ENCODE measurements at places on chromosomes 2 and 18.
A peak's percentile ranks its signal among the peaks of the same experiment; 100 is the strongest.

GRCh38 chr2:140349695-140350094 is 1569.5 kb upstream of the NXPH2 start:
- no peak for DNase-seq

- DNase-seq = no peak
Measured at GRCh38 chr2:200451511-200451910, 58.4 kb downstream of the KCTD18 start.

- no peak for DNase-seq
Measured at GRCh38 chr18:833197-833596, 21.2 kb upstream of the YES1 start.

DNA sequence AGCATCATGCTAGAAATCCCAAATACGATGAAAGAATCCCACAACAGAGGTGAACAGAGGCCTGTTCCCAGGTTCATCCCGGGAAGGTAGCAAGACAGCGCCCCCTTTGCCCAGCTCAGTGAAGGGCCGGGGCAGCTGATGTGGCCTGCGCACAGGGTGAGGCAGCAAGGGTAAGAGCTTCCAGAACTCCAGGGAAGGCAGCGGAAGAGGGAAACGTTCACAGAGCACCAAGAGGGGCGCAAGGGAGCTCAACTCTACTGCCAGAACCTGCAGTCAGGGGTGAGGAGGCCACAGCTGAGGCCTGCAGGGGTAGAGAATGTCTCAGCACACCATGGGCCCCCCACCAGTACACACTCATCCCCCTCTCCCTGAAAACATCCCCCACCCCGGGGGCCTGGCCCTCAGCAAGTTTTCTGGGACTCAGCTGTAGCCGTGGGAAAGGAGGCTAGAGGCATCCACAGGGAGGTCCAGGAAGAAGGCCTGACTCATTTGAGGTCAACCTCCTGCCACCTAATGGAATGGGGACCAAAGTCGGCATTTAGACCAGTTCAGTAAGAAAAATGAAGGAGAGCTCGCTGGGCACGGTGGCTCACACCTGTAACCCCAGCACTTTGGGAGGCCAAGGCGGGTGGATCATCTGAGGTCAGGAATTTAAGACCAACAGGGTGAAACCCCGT is 95.6 kb upstream of the ASAP2 start:
- no peak for DNase-seq

- peak; percentile 6 for DNase-seq
Measured at GRCh38 chr2:142885543-142885942, 8.1 kb downstream of the KYNU start.

GRCh38 chr2:211745295-211746097 is 793.1 kb downstream of the ERBB4 start:
- peak; percentile 73 for DNase-seq

DNA sequence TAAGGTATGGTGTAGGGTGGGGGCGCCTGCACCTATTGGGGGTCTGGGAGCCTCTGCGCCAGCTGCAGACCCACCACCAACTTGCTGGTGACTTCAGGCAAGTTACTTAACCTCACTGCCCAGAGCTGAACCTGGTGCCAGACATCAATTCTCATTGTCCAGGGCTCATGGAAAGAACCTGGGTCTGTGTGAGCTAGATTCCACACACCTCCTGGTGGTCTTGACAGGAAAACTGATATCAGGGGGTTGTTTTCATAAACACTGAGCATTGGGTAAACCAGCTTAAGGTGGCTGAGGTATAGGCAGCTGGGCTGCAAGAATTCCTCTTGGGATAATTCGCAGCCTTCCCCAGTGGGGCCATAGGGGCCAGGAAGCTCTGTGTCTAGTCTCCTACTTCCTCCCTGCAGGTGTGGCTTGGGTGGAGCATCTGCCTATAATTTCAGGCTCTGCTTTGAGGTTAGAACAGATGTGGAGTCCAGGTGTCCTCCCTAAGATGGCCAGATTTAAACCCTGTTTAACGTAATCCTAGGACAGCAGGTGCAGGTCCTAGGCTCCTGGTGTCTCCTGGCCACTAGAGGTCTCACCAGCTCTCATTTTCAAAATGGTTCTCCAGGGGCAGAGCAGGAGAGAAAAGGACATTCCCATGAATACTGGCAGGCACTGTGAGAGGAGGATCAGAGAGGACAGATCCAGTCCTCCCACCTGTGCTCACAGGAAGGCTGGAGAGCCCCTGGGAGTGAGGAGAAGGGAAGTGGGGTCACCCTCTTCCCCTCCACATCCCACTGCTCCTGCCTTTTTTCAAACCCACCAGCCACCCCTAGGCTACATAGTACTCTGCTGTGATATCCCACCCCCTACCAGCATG is 100.4 kb upstream of the SMAD2 start:
- peak; percentile 68 for DNase-seq

DNA sequence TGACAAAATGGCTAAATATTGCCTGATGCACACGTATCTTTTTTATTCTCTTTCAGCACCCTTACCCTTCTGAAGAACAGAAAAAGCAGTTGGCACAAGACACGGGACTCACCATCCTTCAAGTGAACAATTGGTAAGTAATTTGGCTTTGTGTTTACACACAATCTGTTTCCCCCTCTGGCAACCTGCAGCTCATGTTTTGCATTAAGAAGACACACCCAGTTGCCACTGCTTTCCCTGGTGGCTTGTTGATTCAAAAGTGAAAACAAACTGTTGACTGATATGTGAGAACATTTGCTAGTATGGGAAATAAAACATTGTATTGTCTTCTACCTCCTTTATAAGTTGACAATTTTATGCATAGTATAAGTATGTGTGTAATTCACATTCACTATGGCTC is 113.0 kb downstream of the MEIS1 start:
- DNase-seq = no peak

- peak; percentile 73 for DNase-seq
Measured at GRCh38 chr18:68177807-68178702, 536.9 kb downstream of the TMX3 start.

DNA sequence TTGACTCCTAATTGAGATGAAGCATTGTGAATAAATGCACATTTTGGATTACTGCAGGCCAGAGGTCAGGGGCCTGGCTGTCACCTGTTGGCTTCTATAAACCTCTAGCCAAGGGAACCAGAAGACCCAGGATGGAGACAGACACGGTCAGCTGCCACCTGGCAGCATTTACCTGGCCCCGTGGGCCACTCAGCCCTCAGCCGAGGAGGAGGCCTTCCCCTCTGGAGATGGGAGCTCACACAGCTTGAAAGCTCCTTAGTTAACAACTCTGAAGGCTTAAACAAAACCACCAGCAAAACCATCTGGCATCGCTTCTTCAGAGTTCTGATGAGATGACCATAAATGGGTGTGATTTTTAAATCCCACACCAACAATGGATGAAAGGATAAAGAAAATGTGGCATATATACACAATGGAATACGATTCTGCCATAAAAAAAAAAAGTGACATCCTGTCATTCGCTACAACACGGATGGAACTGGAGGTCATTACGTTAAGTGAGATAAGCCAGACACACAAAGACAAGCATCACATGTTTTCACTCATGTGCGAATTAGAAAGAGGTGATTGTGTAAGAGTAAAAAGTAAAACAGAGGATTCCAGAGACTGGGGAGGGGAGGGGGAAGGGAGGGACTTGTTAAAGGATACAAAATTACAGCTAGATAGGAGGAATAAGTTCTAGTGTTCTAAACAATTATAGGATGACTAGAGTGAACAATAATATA is 218.4 kb downstream of the TMEM163 start:
- DNase-seq = no peak

DNA sequence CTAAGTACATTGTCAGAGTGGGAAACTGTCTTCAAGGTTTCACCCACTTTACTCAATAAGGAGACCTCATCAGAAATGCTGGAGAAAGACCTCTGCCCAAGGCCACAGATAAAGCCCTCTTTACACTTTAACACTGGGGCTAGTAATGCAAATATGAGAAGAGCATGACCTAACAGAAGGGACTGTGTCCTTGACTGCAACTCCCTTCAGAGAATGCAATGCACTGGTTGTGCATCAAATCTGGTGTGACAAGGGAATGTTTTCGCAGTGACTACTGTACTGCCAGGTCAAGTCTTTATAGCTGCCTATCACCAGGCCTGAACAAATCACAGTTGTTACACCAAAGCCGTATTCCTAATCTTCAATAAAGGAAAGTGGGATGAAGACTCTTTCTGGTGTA is 28.6 kb downstream of the CDH19 start:
- DNase-seq = no peak

DNA sequence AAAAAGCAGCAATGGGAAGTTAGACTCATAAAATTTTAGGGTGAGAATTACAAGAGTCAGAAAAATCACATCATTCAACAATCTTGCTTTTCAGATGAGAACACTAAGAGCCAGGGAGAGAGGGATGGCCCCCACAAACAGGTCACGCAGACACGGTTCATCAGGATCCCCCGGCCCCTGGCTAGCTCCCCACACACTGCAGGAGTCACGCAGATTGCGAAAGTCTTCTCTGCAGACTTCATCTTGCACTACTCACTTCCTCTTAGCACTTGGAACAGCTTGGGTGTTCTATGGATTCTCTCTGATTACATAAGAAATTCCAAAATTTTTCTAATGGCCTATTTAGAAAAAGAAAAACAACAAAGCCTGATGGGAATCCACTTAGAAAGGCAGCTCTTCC is 21.6 kb upstream of the SULT1C2 start:
- DNase-seq = no peak

GRCh38 chr2:111669928-111670695 is 213.9 kb downstream of the ANAPC1 start:
- no peak for DNase-seq

DNA sequence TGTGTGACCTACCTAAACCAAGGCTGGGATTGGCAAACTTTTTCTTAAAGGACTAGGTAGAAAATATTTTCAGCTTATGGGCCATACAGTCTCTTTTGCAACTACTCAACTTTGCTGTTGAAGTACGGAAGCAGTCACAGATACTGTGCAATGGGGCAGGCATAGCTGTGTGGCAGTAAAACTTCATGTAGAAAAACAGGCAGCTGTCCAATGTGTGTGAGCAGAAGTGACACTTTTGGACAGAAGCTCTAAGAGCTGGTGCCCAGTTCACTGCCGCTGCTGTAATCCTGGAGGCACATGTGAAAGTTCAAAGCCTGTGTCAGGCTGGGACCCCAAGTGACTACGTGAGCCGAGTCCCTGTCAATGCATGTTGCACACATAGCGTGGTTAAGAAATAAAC is 46.7 kb downstream of the MAPK4 start:
- no peak for DNase-seq

GRCh38 chr2:191486584-191487320 is 191.2 kb upstream of the NABP1 start:
- no peak for DNase-seq

- no peak for DNase-seq
Measured at GRCh38 chr2:65350651-65351056, 81.7 kb downstream of the SPRED2 start.

- no peak for DNase-seq
Measured at GRCh38 chr2:34486965-34487364, 887.9 kb upstream of the FAM98A start.

DNA sequence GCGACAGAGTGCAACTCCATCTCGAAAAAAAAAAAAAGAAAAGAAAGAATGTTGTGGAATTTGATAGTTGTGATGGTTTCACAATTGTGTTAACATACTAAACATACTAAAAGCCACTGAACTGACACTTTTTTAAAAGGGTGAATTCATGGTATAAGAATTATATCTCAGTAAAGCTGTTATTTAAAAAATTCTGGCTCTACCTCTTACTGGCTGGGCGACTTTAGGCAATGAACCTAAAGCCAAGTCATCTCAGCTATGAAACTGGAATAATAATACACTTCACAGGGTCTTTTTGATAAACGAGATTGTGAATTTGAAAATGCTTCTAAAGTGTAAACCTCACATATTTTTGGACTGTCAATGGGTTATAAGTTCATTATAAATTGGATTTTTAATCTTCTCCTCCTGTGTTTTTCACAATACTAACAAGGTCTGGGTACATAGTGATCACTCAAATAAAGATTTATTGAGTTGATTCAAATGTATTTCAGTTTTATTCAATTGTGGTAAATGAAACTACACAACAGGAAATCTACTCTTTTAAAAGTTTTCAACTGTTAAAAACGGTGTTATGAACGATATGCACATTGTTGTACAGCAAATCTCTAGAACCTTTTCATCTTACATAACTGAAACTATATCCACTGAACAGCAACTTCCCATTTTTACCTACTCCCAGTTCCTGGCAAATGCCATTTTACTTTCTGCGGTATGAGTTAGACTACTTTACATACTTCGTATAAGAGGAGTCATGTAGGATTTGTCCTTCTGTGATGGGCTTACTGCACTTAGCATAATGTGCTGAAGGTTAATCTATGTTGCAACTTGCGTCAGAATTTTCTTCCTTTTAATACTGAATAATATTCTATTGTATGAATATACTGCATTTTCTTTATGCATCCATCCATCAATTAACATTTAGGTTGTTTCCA is 43.0 kb upstream of the GTF2A1L start:
- no peak for DNase-seq

DNA sequence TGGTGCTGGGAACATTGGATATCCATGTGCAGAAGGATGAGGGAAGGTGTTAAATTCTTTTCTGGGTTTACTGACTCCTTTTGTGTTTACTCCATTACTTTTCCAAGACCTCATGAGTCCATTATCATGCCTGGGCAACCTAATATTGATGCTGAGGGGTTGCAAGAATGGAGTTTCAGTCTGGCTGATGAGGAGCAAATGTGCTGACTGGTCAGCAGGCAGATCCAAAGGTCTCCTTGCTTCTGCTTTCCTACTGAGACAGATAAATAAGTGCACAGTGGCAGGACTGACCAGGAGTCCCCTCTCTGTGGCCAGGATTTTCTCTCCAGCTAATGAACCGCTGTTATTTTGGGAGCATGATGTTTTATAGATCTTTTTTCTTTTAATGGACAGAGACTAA is 43.6 kb upstream of the WIPF1 start:
- no peak for DNase-seq

DNA sequence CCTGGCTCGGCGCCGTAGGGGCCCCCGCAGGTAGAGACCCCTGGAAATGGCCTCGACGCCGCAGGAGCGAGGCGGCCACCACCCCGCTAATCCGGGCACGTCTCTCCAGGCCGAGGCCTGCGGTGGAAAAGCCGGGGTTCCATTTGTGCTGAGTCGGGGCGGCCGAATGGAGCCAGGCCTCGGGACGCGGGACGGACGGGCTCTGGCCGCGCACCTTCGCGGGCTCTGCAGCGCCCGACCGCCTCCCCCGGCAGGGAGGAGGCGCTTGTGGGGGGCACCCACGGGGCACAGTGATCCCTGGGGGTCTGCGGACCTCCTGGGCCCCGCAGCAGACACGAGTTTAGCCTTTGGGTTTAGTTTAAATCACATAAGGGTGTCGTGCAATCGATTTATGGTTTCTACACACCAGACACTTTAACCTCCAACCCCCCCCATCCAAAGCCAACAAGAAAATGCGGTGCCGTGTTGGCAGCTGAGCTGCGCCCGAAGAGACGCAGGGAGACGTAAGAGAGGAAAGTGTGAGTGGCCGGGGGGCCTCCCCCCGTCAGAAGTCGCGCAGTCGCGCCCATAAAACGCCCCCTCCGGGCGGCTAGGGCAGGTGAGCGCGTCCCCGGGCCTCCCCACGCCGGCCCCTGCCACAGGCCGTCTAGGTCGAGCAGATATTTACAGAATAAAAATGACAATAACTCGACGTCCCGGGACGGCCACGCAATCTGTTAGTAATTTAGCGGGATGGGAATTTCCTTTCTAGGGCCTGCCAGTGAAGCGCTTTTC is 1.0 kb upstream of the NFATC1 start:
- peak; percentile 9 for DNase-seq
